ENCODE measurements at places on chromosomes 3 and 15.
A peak's percentile ranks its signal among the peaks of the same experiment; 100 is the strongest.

- no peak overlapping the region for H3K4me3 ChIP-seq
- no peaks in the 10 kb centered on the region for H3K4me1 ChIP-seq
- DNase-seq, result no peak
- H3K27ac ChIP-seq, result no peak overlapping the region
Measured at GRCh38 chr15:68479870-68480269, 47.9 kb upstream of the ITGA11 start.

GRCh38 chr15:70053001-70053715 lies 44.6 kb downstream of the TLE3 start:
- no peaks in the 10 kb centered on the region for H3K27me3 ChIP-seq
- no peak overlapping the region for H3K27ac ChIP-seq
- DNase-seq, result no peak

DNA sequence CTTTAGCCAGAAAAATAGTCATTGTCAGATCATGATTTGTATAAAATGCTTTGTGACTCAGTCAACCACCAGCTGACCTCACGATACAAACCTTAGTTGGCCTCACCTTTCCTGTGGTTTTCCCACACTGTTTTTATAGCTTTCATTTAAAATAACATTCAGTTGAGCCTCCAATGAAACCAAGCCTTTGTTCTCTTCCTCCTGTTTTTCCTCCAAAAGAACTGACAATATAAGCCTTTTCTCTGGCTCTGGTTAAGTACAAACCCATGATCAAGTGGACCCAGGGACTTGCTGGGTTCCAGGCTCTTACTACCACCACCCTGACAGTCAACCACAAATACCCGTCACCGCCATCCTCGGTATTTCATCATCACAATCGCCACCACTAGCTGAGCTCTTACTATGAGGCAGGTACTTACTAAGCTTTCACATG lies 81.7 kb downstream of the TAMM41 start:
- no peak overlapping the region for H3K4me3 ChIP-seq
- no peak for DNase-seq
- no peak overlapping the region for H3K27ac ChIP-seq
- H3K36me3 ChIP-seq, result no peaks in the 10 kb centered on the region
- peaks cover 4% of the 10 kb centered on the region for H3K4me1 ChIP-seq

- H3K27me3 ChIP-seq, result no peaks in the 10 kb centered on the region
- no peak overlapping the region for H3K4me3 ChIP-seq
- H3K27ac ChIP-seq, result no peak overlapping the region
- H3K36me3 ChIP-seq, result peaks cover 28% of the 10 kb centered on the region
Measured at GRCh38 chr3:72375237-72376076, 472.8 kb downstream of the SHQ1 start.

DNA sequence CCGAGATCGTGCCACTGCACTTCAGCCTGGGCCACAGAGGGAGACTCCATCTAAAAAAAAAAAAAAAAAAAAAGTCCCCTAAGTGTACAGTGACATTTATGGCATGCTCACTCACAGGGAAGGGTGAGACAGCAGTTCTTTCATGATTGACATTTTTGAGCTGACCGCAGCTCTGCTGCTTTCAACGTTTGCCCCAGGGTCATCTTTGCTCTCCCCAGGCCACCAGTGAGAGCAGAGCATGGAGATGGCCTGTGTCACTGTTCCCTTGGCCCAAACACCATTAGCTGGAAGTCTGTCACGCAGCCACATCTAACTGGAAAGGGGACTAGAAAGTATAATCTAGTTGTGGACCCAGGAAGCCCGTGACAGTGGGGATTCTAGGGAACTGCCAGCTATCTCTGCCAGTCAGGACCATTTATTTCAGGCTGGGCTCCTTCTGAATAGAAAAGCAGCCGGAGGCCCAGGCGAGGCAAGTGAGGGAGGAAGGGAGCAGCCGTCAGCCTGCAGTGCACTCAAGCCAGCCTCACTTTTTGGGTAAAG lies 193.4 kb upstream of the HES1 start:
- no peaks in the 10 kb centered on the region for H3K36me3 ChIP-seq
- H3K27me3 ChIP-seq, result peaks cover 9% of the 10 kb centered on the region
- H3K27ac ChIP-seq, result no peak overlapping the region
- no peak for DNase-seq
- no peaks in the 10 kb centered on the region for H3K4me1 ChIP-seq

GRCh38 chr15:68386587-68387288 lies 45.2 kb downstream of the ITGA11 start:
- H3K27ac ChIP-seq, result no peak overlapping the region
- no peak overlapping the region for H3K4me3 ChIP-seq
- H3K27me3 ChIP-seq, result peaks cover 11% of the 10 kb centered on the region
- H3K36me3 ChIP-seq, result no peaks in the 10 kb centered on the region
- DNase-seq, result no peak
- no peaks in the 10 kb centered on the region for H3K4me1 ChIP-seq

DNA sequence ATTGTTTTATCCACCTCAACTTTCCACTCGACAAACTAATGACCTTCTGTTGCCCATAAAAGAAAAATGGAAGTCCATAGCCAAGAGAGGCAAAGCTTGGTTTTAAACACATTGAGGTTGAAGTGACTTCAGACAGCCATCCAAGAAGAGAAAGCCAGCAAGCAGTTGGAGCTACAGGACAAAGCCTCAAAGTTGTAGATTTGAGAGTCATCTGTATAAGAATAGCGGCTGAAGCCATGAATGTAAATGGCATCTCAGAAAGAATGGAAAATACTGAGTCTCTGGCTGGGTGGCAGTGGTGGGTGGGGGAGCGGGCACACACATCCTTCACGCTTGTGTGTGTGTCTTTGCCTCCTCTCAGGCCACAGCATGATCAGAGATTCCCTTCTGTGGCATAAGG lies 124.1 kb upstream of the CHRM5 start:
- H3K27ac ChIP-seq, result no peak overlapping the region
- H3K36me3 ChIP-seq, result no peaks in the 10 kb centered on the region
- H3K4me3 ChIP-seq, result no peak overlapping the region
- no peaks in the 10 kb centered on the region for H3K4me1 ChIP-seq

DNA sequence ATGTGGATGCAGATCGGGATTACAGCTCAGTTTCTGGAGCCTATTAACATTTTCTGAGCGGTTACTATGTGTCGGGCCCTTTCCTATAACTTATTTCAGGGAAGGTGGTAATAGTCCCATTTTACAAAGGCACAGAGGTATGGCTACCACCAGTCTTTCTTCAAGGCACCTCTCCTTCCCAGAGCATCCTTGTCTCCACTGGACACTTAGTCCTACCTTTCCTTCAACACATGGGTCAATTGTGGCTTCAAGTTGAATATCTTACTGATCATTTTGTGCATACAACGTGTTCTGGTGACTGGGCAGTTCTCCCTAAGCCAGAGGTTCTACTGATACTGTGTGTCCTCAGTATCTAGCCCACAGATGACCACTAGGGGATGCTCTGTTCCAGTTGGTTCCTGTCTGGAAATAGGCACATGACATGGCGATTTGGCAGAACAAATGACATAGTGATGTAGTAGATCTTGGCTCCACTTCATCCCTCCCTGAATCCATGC lies 60.7 kb upstream of the CMTM8 start:
- no peak overlapping the region for H3K27ac ChIP-seq
- H3K4me3 ChIP-seq, result no peak overlapping the region
- H3K36me3 ChIP-seq, result no peaks in the 10 kb centered on the region
- peaks cover 21% of the 10 kb centered on the region for H3K4me1 ChIP-seq
- H3K27me3 ChIP-seq, result peaks cover 1% of the 10 kb centered on the region

- no peaks in the 10 kb centered on the region for H3K27me3 ChIP-seq
- DNase-seq, result no peak
- peaks cover 48% of the 10 kb centered on the region for H3K36me3 ChIP-seq
- no peak overlapping the region for H3K4me3 ChIP-seq
- no peak overlapping the region for H3K27ac ChIP-seq
- peaks cover 9% of the 10 kb centered on the region for H3K4me1 ChIP-seq
Measured at GRCh38 chr3:69065318-69065964, 13.3 kb upstream of the TMF1 start.

GRCh38 chr3:160956785-160957184 lies 148.4 kb downstream of the B3GALNT1 start:
- H3K27me3 ChIP-seq, result peaks cover 2% of the 10 kb centered on the region
- H3K4me3 ChIP-seq, result no peak overlapping the region
- H3K4me1 ChIP-seq, result no peaks in the 10 kb centered on the region

- no peak overlapping the region for H3K4me3 ChIP-seq
- H3K36me3 ChIP-seq, result no peaks in the 10 kb centered on the region
- peaks cover 4% of the 10 kb centered on the region for H3K27me3 ChIP-seq
- no peak for DNase-seq
Measured at GRCh38 chr3:19757773-19758172, 176.2 kb downstream of the EFHB start.

DNA sequence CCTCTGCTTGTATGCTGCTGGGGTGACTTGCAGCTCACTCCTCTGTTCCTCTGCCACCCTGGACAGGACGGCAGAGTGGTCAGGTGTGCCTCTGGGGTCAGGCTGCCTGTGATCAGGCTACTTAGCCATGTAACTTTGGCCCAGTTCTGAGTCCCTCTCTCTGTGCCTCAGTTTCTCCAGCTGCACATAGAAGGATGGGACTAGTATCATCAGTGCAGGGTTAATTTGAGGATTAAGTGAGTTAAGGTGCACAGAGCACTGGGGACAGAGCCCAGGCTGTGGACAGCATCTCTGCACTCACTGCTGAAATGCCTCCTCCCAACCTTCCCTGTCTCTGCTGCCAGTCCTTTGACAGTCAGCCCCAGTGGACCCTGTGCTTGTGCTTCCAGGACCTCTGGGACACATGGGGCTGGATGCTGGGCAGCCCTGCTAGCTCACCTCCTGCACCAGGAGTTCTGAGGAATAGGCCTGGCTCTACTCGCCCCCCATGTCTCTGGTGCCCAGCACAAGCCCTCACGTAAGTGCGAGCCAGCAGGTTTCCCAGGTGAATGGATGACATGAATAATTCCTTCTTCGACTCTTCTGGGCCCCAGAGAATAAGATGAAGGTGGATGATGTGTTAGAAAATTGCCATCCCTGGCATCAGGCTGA lies 19.3 kb upstream of the PRR23E start:
- H3K27me3 ChIP-seq, result peaks cover 32% of the 10 kb centered on the region
- H3K27ac ChIP-seq, result no peak overlapping the region
- H3K4me1 ChIP-seq, result no peaks in the 10 kb centered on the region
- H3K4me3 ChIP-seq, result no peak overlapping the region
- no peaks in the 10 kb centered on the region for H3K36me3 ChIP-seq

DNA sequence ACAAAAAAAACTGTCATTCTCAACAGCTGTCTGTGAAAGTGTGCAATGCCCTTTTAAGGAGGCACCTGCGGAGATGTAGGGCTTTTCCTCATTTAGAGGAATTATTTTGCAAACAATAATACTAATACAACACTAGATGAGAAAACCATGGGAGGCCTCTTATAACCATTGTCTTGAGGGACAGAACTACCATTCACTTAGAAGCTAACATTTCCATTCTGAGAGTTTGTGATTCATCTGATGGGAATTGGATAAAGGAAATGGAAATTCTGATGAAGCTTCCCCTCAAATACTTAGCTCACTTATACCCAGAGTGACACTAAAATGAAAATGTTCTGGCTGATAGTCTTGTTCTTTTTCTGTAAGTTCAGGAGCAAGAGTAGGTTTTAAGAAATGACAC lies 147.7 kb downstream of the CADPS start:
- H3K4me1 ChIP-seq, result no peaks in the 10 kb centered on the region
- H3K4me3 ChIP-seq, result no peak overlapping the region
- no peak for DNase-seq
- H3K27me3 ChIP-seq, result peaks cover 1% of the 10 kb centered on the region
- H3K36me3 ChIP-seq, result no peaks in the 10 kb centered on the region

- no peak overlapping the region for H3K4me3 ChIP-seq
- H3K36me3 ChIP-seq, result no peaks in the 10 kb centered on the region
- H3K27me3 ChIP-seq, result no peaks in the 10 kb centered on the region
- H3K27ac ChIP-seq, result no peak overlapping the region
Measured at GRCh38 chr3:35137612-35138011, 501.7 kb upstream of the ARPP21 start.

DNA sequence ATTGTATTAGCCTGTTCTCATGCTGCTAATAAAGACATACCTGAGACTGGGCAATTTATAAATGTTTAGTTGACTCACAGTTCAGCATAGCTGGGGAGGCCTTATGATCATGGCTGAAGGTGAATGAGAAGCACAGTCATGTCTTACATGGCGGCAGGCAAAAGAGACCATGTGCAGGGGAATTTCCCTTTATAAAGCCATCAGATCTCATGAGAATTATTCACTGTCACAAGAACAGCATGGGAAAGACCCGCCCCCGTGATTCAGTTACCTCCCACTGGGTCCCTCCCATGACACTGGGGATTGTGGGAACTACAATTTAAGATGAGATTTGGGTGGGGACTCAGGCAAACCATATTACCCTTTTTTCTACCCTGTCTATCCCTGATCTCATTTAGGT lies 51.5 kb upstream of the MYZAP start:
- H3K36me3 ChIP-seq, result no peaks in the 10 kb centered on the region
- DNase-seq, result no peak
- H3K4me1 ChIP-seq, result no peaks in the 10 kb centered on the region
- H3K4me3 ChIP-seq, result no peak overlapping the region

- H3K36me3 ChIP-seq, result no peaks in the 10 kb centered on the region
- peaks cover 9% of the 10 kb centered on the region for H3K27me3 ChIP-seq
- no peaks in the 10 kb centered on the region for H3K4me1 ChIP-seq
- DNase-seq, result no peak
- H3K27ac ChIP-seq, result no peak overlapping the region
Measured at GRCh38 chr15:81888748-81889484, 156.9 kb downstream of the MEX3B start.

- peaks cover 45% of the 10 kb centered on the region for H3K4me1 ChIP-seq
- peak overlapping the region; percentile 56 for H3K27ac ChIP-seq
- peaks cover 2% of the 10 kb centered on the region for H3K27me3 ChIP-seq
- no peaks in the 10 kb centered on the region for H3K36me3 ChIP-seq
- H3K4me3 ChIP-seq, result peak overlapping the region; percentile 49
Measured at GRCh38 chr3:66480666-66481065, 20.2 kb downstream of the LRIG1 start.
